ENCODE measurements at places on chromosomes 6 and 20.

DNA sequence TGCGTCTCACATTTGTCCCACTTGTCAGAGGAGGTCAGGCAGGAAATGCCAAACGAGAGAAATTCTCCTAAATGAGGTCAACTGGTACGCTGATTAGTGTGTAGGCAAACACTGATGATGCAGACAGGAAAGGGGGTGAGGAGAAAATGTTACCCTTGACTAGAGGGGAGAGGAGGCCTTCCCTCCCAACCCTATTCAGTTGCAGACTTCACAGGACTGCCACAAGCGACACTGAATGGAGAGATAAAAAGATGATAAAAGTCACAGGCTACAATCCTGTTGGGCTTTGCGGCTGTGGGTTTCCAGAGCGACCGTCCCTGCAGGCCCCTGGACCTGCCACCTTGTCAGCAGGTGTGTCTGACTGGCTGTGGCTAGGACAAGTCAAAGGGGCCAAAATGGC, 569.4 kb downstream of the CDH26 start:
- DNase-seq = no peak

DNA sequence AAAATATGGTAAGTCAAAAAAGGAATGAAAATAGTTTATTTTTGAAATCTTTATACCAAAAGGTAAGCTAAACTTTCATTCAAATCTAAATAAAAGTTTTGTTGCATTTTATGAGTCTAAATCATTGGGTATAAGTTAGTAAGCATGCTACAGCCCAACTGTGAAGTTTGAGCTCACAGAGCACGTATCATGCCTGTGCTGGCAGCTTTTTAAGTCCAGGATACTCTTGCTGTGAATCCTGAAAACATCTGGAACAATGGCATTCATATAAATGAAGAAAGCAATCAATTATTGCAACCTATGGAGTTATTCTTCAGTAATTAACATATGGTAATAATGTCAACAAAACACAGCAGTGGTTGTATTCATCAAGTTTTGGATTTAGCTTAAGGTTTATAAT, 656.9 kb downstream of the RFPL4B start:
- no peak for DNase-seq

DNA sequence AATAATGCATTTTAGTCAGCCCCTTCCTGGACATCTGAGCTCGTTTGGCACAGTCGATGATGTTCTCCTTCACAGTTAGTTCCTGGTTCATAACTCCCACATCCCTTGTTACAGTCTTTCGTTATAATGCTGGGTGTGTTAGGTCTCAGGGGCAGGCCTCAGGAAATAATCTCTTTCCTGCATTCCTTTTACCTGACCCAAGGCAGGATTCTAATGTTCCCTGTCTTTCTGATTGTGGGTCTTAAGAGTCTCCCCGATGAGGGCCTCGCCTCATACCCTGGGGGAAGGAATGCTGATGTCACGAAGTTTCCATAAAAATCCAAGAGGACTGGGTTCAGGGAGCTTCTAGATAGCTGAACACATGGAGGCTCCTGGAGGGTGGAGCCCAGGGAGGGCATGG, 104.0 kb upstream of the CARMIL1 start:
- DNase-seq = peak; percentile 78

GRCh38 chr20:25364180-25364788, 26.4 kb downstream of the ABHD12 start:
- DNase-seq = peak; percentile 13

GRCh38 chr6:31243508-31243907, 28.4 kb downstream of the HLA-C start:
- no peak for DNase-seq

DNA sequence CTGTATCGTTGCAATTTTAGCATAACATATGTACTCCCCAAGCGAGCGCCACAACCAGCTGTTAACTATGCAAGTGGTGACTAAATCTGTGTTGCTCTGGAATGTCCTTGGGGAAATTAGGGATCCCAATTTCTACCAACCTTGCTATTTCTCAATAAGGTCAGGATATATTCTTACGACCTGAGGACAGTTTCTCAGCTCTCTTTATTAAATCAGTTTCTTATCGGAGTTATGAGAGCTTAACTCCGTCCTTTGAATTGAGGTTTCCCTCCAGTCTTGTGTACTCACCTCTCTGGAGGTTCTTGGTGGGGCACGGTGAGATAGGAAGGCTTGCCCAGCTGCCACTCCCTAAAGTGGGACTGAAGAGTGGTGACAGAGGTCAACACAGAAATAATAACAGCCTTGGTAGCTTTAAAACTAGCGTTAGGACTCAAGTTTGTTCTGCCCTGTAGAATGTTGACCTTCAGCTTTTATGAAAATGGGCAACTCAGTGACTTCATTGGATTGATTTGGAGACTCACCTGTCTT, 694 bp downstream of the MRPS18B start:
- no peak for DNase-seq

DNA sequence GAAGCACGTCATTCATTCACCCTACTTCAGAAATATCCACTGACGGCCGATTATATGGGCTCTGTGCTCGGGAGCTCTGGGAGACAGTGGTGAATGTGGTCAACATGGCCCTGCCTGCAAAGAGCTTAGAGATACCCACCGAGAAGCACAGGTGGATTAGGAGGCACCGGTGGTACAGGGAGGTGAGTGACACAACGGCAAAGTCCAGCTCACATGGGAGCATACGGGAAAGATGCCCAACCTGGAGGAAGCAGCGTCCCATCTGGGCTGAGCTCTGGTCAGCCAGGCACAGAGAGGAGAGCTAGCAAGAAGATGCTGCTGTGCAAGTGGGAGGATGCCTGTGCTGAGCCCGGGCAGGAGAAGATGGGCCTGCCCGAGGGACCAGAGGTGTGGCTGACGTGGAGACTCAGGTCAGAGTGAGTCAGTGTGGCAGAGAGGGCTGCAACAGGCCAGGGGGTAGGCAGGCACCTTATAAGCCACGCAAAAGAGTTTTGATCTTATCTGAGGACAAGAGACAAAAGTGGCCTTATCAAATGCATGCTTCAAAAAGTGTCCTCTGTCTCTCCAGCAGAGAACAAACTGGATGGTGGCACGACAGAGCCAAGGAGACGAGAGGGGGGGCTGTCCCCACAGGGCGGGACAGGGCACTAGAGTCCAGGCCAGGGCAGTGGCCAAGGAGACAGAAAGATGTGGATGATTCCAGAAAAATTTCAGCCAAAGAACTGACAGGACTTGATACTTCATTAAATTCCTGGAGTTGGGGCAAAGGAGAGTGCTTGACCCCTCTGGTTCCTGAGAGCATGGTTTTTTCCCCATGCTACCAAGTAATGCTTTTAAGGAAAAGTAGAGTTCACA, 214.6 kb upstream of the SNX9 start:
- no peak for DNase-seq

DNA sequence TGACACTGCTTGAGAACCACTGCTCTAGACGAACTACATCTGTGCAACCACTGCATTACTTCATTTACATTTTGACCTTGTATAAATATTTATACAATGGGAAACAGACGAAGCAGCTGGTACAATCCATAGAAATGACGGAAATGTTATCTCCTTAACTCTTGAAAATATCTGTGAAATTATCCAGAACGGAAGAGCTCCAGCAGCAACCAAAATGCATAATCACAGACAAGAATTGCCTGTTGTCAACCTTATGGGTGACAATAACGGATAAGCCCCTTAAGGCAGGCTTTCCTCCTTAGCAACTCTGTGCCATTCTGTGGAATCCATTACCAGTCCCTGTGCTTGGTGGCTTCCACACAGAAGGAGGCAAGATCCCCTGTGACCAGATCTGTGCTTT, 115.4 kb downstream of the DTNBP1 start:
- no peak for DNase-seq
